ENCODE measurements at places on chromosomes 6 and 20.

GRCh38 chr6:46719099-46719498 is 16.1 kb downstream of the PLA2G7 start:
- DNase-seq, result no peak

GRCh38 chr6:25655723-25656122 is 3.7 kb downstream of the SCGN start:
- no peak for DNase-seq

- DNase-seq, result no peak
Measured at GRCh38 chr20:2596673-2597279, 55.7 kb upstream of the NOP56 start.

DNA sequence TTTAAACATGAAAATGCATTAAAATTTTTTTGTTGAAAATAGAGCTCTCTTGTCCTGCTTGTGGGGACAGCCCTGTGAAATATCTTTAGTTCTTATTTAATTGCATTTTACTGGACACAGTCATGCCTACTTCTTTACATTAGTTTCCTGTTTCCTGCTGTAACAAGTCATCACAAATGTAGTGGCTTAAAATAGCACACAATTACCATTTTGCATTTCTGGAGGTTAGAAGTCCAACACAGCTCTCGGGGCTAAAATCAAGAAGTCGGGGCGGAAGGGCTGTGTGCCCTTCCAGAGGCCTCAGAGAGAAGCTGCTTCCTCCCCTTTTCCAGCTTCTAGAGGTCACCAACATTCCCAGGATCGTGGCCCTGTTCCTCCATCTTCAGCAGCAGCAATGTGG is 29.4 kb downstream of the PNLDC1 start:
- DNase-seq, result no peak

GRCh38 chr6:170288852-170289179 is 2.1 kb downstream of the DLL1 start:
- DNase-seq, result no peak

GRCh38 chr6:63149730-63150129 is 61.5 kb upstream of the FKBP1C start:
- no peak for DNase-seq

DNA sequence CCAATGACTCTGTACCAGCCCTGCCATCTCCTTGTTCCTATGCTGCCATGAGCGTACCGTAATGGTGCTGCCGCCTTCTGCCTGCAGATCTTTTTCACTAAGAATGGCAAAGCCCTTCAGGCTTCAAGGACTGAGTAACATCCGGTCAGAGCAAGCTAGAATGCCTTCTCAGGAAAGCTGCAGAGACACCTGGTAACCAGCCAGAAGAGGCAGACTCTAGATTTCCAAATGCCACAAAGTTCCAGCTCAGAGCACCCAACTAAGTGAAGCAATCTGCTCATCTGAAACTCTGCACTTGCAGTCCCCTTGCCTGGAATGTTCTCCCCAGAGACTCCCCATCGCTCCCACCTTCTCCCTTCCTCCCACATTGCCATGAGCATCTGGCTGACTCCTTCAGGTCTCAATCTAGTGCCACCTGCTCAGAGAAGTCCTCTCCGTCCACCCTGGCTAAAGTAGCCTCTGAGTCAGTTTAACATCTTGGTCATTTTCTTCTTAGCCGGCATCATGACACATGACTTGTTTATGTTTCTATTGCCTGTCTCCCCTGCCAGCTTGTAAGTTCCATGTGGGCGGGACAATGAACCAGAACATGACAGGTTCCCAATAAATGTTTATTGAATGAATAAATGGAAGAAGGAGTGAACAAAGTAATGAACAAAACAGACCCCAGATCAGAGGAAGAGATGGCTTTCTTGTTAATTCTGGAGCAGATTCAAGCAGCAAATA is 6.9 kb upstream of the OCSTAMP start:
- DNase-seq, result no peak

DNA sequence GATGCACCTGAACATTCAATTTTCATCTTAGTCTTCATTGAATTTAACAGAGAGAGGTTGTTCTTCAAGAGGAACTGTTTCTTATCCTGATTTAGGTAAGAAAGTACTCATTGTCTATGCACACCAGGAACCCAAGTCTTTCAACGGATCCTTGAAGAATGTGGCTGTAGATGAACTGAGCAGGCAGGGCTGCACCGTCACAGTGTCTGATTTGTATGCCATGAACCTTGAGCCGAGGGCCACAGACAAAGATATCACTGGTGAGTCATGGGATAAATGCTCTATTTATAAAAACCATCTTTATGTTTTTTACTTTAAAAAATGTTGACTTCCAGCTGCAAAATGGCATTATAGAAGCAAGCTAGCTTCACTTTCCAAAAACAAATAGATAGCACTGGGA is 10.2 kb downstream of the NQO2 start:
- no peak for DNase-seq

DNA sequence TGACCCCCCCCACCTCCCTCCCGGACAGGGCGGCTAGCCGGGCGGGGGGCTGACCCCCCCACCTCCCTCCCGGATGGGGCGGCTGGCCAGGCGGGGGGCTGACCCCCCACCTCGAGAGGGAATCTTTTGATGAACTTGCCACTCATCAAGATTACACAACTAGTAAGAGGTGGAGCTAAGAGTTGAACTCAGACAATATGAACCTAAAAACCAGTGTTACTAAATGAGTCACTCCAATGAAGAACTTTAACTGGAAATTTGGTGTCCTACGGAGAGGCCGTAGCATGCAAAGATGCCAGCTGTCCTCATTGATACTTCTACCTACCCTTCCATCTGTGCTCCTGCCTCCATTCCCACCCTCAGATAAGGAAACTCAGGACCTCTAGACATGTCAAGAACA is 42.8 kb downstream of the PFDN4 start:
- DNase-seq, result no peak

GRCh38 chr20:58004900-58005299 is 223.6 kb downstream of the ANKRD60 start:
- no peak for DNase-seq

DNA sequence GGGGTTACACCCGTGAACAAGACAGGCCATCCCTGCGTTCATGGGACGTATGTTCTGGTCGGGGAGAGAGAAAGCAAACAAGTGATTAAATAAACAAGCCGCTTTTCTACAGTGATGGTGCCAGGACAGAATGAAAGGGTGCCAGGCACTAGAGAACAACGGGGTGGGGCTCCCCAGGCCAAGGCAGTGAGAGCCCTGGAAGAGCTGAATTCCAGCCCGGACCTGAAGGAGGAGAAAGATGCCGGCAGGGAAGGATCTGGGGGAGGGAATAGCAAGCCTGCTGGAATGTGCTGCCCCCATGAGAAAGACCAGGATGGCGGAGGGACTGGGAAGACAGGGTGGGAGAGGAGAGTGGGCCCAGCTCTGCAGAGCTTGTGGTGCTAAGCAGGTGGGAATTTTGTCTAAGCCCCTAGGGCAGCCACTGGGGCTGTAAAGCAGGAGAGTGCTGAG is 7.5 kb downstream of the SNAI1 start:
- DNase-seq, result no peak

DNA sequence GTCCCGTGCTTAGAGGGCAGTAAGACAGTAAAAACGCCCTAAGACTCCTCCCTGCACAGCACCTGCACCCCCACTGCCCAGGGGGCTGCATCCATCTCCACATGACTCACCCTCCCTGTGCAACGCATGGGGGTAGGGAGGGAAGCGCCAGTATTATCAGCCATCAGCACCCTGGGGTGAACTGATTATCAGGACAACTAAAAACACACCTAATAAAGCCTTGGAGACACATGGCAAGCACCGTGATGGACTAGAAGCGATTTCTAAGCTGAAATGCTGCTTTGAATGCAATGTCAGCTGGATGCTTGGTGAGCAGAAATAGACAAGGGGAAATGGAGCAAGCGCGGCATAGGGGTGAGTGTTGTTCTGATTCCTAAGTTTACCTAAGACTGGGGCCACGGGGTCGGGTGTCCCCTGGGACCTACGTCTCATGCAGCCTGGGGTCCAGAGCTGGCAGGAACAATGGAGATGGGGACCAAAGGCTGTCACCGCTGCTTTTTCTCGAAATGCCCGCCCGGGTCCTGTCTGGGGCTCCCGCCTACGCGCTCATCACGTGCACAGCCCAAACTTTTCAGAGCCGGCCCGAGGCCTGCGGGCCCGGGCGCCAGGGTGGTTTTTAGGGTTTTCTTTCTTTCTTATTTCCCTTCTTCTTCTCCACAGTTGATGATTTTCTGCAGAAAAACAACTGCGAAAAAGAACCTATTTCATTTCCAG is 702 bp upstream of the TNFAIP3 start:
- DNase-seq, result no peak

DNA sequence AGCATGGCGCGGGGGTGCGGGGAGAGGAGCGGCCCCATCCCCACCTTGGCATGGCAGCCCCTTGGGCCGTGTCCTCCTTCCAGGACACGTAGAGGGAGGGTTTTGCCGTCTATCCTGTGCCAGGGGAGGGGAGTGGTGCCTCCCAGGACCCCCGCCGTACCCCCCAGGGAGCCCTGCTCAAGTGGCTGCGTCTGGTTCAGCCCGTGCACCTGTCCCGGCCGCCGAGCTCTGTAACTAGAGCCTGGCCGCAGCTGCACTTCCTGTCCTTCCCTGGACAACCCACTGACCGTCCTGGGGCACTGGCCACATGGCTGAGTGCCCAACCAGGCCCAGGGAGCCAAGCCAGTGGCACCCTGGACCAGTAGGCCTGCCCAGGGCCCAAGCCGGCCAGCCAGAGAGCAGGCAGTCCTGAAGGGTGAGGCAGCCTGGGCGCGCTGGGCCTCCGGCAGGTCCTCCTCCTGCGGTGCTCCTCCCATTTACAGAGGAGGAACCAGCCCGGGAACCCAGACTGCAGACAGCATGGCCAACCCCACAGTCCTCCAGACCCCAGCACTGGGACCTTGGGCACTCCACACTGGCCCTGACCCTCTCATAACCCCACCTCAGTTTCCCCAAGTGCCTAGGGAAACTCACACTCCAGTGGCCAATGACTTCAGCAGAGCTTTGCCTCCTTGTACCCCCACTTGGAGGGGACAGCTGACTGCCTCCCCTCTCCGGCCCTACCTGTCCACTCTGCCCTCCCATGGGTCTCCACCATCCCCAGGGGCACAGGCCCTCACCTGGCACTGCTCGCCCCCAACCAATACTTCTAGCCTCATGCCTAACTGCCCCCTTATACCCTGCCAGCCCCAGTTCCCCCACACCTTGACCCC is 8.7 kb downstream of the LAMA5 start:
- DNase-seq, result no peak

DNA sequence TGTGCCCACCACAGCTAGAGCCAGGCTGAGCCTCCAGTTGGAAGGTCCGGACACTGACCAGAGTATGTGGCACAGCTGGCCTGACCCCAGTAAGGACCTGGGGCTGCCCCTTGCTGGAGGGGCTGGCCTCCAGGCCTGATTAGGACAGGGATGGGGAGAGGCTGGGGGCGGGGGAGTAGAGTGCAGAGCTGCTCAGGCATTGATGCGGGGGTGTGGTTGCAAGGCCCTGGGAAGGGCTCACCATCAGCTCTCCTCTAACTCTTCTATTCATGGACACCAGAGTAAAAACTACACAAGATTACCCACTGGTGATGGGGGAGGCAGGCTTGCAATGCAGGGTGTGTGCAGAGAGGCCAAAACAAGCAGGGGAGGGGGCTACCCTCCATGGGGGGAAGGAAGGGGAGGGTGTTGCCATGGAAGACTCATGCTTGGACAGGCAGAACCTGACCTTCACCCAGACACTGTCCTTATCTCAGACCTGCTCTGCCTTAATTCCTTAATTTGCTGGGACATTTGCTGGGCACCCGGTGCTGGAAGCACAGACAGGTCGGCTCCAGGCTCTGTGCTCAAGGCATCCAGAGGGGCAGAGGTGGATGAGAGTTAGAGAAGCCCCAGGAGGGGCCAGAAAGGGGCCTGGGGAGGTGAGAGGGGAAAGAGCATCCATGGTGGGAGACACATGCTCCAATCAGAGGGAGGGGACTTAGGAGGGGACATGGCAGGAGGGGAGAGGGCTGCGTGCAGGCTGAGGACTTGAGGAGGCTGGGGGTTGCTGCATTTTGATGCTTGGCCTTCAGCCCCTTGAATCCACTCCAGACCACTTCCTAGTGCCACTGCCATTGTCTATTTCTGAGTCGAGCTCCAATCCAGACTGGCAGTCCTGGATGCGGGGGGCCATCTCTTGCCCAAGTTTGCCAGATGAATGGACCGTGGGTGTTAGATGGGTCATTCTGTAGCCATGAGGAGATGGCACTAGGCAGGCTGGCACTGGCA is 7.6 kb upstream of the EMILIN3 start:
- DNase-seq, result no peak

DNA sequence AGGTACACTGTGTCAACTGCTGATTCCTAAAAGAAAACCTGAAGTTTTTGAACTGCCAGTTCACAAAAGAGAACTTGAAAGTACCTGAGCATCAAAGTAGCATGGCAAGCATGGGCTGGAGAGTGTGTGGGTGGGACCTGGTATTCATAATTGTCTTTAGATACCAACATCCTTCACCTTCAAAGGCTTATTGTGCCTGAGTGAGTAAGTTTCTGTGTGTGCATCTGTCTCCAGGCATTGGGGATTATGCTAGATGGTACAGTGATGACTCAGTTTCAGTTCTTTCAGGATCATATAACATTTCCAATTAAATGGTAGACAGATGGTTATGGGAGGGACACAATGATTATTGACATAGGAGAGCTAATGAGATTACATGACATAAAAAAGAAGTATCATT is 238.5 kb downstream of the ZFAND3 start:
- DNase-seq, result peak; percentile 31

GRCh38 chr6:133916650-133917151 is 27.8 kb downstream of the TCF21 start:
- peak; percentile 62 for DNase-seq

DNA sequence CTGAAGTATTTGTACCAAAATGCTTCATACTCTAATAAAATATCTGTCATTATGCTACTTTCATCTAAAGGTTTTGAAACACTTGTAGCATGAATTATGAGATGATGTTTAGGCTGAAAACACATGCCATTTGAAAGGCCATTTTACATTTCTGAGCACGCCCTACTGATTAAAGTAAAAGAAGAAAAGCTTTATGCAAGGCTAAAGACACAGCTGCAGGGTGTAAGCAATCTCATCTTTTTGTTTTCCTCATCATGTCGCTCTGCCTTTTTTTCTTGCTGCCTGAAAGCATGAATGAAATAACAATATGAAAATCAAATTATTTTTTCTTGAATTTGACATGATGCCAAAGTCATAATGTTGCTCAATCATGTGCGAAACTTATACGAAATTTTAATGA is 148.6 kb upstream of the ARG1 start:
- DNase-seq, result no peak

- no peak for DNase-seq
Measured at GRCh38 chr6:15842727-15843117, 179.9 kb upstream of the DTNBP1 start.

GRCh38 chr6:151284012-151284411 is 44.2 kb downstream of the AKAP12 start:
- DNase-seq, result no peak

- DNase-seq, result no peak
Measured at GRCh38 chr20:51020657-51021056, 2.2 kb downstream of the KCNG1 start.

Measured in stimulated activated CD8-positive, alpha-beta memory T cell treated with anti-CD3 and anti-CD28 coated beads, Interleukin-4, amount 100 ng/mL, for 4 hours (primary cell).